A172 (cell line): ENCODE measurements at places on chromosomes 4 and X. TPM values are rescaled to one million over a fixed set of nuclear protein-coding genes. Genes with fewer than 3 reads are reported as not detected.

- DNase-seq = no peak
These were observed 25.8 kb downstream of the ANXA10 start for GRCh38 chr4:168118116-168118655.

DNA sequence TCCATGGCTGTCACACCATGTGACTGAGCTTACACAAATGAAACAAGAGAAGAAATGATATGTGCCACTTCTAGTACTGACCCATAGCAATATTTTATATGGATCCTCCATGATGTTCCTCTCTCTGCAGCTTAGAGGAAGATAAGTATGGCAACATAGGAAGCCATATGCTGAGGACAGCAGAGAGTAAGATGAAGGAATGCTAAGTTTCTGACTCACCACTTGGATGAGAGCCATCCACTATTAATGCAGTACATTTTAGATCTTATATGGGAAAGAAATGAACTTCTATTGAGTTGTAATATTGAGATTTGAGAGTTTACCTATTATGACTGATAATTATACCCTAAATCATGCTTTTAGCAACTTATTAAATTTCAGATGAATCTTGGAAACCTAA is 386.9 kb upstream of the MAOA start:
- no peak for DNase-seq

The MAGEA9B gene
- total RNA-seq = not detected in 2 replicates

- peak; percentile 10 for DNase-seq
These were observed 13.3 kb upstream of the AGA start for GRCh38 chr4:177455561-177455970.
